Bone marrow (tissue), 2 donors: ENCODE measurements at places on chromosomes 4 and X.

- no peak for DNase-seq
Observed at GRCh38 chr4:23269566-23269965, 576.8 kb downstream of the GBA3 start.

GRCh38 chr4:69484011-69484410 lies 11.7 kb downstream of the UGT2B4 start:
- DNase-seq = no peak

- no peak for DNase-seq
Observed at GRCh38 chrX:54798137-54798536, at the start of gene ITIH6. Gene ITIH6 (minus strand): TSS chrX:54798255. CDS start chrX:54798210, 45 bp downstream.

DNA sequence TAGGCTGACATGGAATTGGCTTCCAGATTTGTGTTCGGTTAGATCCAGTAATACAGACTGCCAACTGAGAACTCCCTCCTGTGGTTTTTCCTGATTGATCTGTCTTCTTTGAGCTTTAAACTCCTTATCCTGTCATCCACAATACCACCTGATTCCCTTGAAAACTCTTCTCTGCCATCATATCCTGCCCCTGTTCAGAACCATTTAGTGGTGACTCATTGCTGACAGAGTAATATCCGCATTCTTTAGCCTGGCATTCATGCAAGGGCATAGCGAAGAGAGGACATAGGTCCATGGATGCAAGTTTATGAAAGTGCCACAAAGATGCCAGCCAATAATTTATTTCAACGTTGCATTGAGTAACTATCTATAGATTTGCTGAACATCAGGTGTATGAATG lies 76.6 kb downstream of the ITIH6 start:
- DNase-seq = no peak

DNA sequence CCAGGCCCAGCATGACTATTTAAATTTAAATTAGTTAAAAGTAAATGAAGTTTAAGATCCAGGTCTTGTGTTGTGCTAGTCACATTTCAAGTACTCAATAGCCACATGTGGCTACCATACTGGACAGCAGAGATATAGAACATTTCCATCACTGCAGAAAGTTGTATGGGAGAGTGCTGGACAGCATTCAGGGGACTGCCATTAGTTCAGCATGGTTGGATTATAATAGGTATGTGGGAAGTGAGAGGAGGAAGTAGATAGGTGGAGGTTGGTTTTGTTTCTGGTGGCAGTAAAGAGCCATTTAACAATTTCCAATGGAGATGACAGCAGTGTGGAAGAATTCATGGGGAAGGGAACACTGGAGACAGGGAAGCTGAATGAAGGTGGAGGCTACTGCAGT lies 42.1 kb downstream of the ERVMER34-1 start:
- DNase-seq = no peak

GRCh38 chrX:110012818-110013485 lies 10.0 kb downstream of the TMEM164 start:
- DNase-seq = no peak

DNA sequence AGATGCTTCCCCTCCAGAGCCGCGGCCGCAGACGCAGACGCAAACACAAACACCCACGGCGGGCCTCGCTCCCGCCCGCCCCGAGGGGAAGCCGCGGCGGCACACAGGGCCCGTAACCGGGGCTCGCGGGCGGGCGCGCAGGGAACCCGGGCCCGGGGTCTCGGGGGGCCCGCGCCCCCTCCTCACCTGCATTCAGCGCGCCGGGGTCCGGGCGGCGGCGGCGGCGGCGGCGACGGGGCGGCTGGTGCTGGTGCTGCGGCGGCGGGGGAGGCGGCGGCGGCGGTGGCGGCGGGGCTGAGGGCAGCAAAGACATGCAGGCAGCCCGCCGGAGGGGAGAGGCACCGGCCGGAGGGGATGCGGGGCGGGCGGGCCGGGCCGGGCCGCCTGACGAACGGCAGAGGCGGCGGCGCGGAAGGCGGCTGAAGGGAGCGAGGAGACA lies 255 bp upstream of the CNOT6L start:
- no peak for DNase-seq

- no peak for DNase-seq
Observed at GRCh38 chrX:133681897-133682296, 266.6 kb upstream of the GPC4 start.

GRCh38 chrX:39427906-39428305 lies 626.6 kb downstream of the MID1IP1 start:
- no peak for DNase-seq

- peak; percentile 70 for DNase-seq
Observed at GRCh38 chr4:139556724-139557555, 921 bp upstream of the SETD7 start.

DNA sequence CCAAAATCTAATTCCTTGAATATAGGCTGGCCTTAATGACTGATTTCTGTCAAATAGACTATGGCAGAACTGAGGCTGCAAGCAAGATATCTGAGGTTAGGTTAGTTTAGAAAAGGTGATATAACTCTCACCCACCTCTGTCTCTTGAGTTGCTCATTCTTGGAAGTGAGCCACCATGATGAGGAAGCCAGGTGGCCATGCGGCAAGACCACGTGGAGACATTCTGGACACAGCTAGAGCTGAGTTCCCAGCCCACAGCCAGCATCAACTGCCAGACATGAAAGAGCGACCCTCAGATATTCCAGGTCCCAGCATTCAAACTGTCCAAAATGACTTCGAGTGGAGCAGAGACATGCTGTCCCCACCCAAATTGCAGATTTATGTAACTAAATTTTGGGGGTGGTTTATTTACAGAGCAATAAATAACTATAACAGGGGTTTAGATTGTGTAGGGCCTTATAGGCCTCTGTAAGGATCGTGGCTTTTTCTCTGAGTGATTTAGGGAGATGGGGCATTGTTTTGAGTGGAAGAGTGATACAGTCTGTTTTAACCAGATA lies 33.7 kb downstream of the USP53 start:
- no peak for DNase-seq

DNA sequence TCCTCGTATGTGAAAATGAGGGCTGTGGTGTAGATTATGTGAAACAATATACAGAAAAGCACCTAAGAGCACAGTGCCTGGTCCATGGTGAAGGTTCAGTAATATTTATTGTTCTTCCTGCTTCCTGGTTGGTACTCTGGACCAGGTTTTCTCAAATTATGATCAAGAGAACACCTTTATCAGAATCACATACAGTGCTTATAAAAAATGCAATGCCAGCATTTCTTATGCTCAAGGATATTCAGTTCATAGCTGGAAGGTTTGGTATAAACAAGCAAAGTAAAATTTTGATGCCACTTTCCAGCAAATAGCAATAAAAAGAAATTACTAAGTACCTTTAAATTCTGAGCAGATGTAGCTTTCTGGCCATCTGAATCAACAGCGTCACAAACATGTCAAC lies 1412.4 kb downstream of the RPA4 start:
- no peak for DNase-seq

DNA sequence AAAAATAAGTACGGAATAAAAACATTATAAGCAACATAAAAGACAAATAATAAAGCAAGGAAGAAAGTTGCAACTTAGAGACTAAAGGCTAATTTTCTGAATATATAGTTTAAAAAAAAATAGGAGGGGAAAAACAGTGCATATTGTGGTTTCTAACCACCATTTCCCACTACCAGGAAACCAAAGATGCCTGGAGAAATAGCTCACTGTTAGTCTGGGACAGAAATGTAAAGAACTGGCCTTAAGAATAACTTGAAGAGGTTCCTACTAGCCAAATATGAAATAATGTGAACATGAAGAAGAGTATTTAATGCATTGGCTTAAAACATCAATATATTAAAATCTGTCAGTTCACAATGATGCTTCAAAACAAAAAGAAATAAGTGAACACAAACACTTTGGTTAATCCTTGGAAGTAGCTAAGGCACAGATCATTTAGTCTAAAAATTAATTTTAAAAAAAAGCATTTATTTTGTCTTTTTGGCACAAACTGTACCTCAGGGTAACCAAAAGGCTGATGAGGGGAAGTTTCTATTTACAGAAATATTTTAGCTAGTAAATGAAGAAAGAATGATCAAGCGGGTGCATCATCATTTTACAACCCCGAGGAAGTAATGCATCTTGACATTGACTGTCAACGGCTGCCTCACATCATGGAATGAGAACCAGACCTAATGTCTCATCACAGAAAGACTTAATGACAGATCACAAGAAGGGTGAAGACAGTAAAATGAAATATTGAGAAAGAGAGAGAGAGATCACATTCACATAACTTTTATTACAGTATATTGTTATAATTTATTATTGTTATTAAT lies 297.2 kb upstream of the LDB2 start:
- DNase-seq = no peak

- peak; percentile 26 for DNase-seq
Observed at GRCh38 chr4:112523764-112524505, 8.0 kb upstream of the NEUROG2 start.

- DNase-seq = no peak
Observed at GRCh38 chr4:7410446-7410845, 24.3 kb downstream of the PSAPL1 start.

DNA sequence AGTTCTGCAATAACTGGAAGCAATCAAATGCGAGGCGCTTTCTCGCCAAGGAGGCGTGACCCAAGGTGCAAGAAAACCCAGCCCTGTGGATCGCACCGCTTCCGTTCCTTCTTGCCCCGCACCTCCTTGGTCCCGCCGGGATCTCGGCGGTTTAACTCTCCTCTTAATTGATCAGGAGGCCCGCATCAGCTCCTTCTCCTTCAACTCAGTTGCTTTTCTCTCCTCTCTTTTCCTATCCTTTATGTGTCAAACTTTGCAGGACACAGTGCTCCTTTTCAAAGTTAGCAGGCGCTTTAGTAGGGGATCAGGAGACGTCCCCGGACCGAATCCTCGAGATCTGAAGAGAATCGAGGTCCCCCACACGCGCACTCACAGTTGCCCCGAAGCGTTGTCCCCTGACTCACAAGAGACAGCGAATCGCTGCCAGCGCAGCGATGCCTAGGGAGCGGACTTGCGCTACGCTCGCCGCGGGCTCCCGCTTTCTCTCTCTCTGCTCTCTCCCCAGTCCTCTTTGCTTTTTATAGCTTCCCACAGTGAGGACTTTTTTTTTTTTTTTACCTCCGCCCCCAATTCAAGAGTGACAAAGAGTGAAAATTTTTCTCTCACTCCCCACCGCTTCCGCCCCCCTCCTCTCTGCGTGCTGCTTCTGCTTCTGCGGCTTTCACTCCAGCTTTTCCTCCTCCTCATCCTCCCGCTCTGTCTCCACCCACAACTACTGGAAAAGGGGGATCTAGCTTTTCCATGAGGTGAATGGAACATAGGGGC lies at the start of gene DKK2:
DKK2 (minus strand) TSS at position 495 of the 765 bp plus-strand sequence. CDS start 722 bp downstream, outside the sequence.
- no peak for DNase-seq

- DNase-seq = no peak
Observed at GRCh38 chr4:3244002-3244401, 5.0 kb upstream of the MSANTD1 start.

DNA sequence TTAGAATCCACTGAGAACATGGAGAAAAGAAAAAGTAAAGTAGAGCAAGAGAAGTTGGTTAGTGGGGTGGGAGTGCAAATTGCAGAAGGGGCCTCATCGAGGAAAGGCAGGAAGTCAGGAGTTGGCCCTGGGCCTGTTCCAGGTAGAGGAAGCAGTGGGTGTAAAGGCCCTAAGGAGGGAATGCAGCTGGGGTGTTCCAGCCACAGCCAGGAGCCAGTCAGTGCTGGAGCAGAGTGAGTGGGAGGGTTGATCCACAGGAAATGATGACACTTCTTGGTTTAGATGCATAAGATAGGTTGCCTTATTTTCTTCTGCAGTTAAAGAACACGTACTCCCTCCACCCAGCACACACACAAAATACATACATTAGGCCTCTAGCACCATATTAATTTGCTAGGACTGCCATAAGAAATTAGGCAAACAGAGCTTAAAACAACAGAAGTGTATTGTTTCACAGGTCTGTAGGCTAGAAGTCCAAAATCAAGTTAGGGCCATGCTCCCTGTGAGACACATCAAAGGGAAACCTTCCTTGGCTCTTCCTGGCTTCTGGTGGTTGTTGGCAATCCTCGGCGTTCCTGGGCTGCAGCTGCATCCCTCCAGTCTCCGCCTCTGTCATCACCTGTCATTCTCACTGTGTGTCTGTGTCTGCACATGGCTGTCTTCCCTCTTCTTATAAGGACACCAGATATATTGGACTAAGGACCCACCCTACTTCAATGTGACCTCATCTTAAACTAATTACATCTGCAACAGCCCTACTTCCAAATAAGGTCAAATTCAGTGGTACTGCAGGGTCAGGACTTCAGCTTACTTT lies 205.9 kb downstream of the AASDH start:
- no peak for DNase-seq

DNA sequence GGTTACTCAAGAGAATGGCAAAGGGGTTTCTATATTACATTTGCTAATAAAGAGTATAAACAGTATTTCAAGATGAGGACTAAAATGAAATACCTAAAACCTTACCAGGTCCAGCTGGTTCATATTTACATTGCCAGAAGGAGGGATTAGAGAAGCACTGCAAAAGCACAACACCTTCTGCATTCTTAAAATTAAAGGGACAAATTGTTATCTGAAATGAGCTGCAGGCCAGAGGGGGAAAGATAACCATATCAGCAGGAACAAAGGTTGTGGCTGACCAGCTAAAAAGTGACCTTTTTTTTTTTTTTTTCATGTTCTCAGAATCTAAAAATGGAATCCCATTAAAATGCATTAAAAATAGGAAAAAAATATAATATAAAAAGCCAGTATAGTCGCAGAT lies 39.7 kb downstream of the AFF2 start:
- no peak for DNase-seq

DNA sequence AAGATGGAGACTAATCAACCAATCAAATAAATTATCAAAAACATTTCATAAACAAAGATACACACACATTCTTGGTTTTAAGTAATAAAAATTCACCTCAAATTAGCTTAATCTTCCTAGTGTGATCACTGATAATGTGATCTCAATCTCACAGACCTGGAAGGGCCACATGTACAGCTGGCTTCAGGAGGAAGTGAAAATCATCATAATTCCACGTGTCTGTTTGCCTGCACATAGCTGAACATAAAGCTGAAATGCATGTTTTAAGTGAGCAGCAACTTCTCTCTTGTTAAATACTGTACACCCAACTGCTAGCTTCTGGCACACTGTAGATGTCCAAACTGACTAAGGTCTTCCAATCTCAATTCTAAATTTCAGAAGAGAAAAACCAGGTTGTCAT lies 53.8 kb downstream of the ARHGAP6 start:
- DNase-seq = no peak

GRCh38 chr4:61580721-61581377 lies 380.7 kb downstream of the ADGRL3 start:
- no peak for DNase-seq

- no peak for DNase-seq
Observed at GRCh38 chrX:126338916-126339315, 172.8 kb upstream of the DCAF12L2 start.

DNA sequence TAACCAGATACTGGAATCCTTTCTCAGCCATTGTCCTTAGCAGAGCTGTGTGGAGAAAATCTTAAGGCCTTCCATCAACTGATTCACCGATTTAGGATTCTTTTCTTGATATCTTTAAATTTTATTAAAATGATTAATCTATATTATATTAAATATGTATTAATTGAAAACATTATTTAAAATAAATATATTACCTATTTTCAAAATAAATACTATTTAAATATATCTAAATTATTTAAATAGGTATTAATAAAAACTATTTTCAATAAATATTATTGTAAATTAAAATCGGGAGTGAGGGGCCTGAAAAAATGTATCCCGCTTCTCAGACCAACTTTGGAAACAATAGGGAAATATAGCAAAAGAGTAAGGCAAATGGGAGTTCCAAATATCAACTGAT lies 94.0 kb upstream of the HPF1 start:
- DNase-seq = no peak
